ENCODE measurements at places on chromosomes 1 and 21.

GRCh38 chr1:64223329-64224151 is 20.1 kb downstream of the UBE2U start:
- DNase-seq: no peak

DNA sequence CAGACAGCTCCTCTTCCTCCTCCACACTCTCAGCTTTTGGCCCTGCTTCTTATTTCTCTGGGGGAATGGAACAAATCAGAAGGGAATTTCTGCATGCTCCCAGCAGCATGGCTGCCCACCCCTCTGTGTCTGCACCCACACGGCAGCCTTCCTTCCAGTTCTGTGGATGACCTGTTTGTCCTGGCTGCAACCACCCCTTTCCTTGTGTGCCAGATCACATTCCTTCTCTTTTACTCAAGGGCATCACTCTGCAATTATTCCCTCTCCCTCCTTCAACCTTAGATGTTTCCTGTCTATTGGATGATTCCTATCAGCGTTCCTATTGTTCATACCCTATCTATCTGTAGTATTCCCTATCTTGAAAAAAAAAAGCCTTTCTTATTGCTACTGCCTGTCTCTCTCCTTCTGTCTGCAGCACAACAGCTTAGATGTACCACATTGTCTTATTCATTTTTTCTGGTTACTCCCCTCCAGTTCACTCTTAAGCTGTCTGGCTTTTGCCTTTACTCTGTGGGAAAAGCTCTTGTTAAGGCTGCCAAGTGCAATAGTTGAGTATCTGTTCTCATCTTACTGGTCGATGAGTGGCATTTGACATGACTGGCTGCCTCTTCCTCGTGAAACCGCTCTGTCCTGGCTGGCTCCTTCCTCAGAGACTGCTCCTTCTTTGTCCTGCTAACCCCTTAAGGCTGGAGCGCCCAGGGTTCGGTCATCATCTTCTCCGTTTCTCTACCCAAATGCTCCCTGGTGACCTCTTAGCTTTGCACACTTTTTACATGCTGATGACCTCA is 351.1 kb downstream of the CAMTA1 start:
- no peak for DNase-seq

DNA sequence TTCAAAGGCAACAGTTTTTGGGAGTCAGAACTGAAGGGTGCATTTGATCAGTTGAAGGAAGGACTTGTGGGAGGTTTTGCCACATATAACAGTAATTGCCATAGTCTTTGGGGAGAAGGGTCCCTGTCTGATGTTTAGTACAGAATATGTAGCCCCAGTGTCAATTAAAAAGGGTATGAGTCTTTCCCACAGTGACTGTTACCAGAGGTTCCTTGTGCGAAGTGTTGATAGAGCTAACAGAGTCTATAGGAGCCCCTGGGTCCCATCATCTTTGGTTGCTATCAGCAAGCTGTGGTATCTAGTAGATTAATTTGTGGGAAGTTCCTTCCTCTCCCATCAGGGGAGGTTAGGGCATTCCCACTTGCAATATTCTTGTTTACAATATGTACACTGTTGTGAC is 329.2 kb downstream of the PTPRU start:
- DNase-seq: no peak

- DNase-seq: no peak
Measured at GRCh38 chr1:11158720-11159321, 30.3 kb upstream of the ANGPTL7 start.

DNA sequence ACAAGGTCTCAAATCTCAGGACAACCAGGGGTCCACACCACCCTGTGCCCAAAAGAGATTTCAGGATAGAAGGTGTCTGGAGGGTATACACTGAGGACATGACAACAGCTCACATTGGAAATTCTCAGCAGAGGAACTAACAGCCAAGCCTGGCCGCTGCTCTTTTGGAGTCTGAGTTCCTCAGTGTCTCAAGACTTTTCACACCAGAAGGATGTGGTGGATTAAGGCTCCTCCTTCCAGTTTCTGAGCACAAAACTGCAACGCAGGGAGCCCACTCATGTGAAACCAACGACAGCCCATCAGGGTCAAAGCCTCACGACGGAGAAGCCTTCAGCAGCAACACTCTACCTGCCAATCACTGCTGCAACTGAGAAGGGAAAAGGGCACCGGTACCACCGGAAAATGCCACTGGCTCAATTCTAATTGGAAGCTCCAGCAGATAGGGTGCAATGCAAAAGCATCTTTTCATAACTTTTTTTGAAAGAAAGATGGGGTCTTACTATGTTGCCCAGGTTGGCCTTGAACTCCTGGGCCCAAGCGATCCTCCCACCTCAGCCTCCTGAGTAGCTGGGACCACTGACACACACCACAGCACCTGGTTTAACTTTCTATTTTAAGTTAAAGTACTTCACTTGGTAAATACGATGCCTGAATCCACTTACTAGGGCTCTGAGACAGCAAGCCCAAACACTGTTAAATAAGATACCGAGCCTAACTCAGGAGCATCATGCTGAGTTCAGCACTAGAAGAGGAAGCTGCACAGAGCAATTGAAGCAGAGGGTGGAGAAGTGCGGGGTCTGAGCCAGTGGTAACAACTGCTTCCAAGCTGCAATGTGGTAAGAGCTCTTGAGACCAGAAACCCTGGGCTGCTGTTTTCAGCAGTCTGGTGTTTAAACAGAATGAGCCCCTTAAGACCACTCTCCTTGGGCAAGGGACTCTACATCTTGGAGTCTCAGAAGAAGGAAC is 7.8 kb downstream of the CAPZB start:
- DNase-seq: no peak

DNA sequence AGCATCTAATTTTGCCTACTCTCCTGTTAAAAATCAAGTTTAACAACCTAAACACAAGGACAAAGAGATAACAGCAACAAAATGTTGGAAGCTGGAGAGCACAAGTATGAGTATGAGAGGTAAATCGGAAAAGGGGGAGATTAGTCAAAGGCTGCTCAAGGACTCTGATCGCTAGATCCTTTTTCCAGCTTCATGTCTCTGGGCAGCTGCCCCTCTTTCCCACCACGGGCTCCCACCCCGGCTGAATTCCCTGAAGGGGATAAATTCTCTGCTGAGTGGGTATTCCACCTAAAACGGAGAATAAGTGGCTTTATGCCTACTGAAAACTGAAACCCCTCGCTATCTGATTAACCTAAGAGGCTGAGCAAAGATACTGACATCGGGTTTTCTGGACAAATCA is 696 bp upstream of the CTBS start:
- no peak for DNase-seq

DNA sequence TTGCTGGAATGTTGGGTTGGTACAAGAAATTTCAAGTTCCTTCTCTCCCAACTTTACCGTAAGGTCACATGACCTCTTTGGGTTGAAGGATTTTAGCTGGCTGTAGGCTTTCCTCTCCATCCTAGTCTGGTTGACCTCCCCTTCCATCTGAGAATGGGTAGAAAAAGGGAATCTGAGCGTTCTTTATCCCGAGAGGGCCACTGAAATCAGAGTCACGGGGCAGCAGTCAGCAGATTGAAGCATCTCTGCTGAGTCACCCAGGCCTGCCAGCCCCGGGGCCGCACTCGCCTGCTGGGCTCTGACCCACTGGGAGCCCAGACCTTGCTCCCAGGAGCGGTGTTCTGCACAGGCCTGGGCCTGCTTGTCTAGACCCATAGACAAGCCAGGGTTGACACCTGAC is 31.0 kb downstream of the TMCC2 start:
- DNase-seq: peak; percentile 70

DNA sequence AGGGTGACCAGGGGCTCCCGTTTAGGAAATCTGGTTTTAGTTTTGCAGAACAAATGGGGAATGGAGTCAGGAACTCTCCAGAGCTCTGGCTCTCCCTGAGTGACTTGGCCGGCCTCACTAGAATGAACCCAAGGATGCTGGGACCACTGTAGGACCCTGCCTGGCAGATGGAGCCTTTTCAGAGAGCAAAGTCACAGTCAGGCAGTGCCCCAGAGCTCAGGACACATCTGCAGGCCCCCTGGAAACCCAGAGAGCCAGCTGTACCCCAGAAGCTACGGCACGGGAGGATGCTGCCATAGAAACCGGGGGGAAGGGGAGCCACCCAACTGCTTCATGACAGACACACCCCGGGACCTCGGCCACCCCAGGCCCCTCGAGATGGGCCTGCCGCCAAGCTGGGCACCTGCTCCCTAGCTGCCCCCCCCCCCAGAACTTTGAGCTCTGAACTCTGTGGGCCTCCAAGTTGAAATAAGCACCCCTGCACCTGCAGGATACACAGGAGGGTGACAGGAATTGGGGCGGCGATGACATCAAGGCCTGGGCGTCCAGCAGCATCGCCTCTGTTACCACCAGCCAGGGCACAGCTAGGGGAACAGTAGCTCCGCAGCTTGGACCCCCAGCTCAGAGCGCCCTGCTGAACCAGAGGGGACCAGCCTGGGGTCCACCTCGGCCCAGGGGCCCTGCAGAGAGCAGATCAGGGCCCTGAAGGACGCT is 91.8 kb upstream of the VAMP3 start:
- no peak for DNase-seq

DNA sequence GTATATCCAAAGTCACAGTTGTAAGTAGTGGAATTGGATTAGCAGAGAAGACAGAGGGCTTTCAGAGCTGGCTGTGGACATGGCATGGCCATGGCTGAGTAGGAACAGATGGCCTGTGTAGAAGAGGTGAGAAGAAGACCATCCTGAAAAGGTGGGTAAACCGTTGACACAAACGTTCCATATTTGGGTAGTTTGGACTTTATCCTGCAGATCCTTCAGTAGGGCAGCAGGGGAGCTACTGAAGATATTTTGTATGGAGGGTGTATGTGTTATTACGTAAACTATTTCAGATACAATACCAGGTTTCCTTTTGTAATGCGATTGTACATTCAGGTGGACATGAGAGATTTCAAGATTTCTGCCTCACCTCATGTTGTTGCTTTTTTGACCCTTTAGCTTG is 1.6 kb downstream of the UTP11 start:
- DNase-seq: no peak

GRCh38 chr1:174007851-174008250 is 14.3 kb downstream of the RC3H1 start:
- DNase-seq: no peak

- no peak for DNase-seq
Measured at GRCh38 chr1:35899941-35900340, 16.9 kb downstream of the AGO1 start.

DNA sequence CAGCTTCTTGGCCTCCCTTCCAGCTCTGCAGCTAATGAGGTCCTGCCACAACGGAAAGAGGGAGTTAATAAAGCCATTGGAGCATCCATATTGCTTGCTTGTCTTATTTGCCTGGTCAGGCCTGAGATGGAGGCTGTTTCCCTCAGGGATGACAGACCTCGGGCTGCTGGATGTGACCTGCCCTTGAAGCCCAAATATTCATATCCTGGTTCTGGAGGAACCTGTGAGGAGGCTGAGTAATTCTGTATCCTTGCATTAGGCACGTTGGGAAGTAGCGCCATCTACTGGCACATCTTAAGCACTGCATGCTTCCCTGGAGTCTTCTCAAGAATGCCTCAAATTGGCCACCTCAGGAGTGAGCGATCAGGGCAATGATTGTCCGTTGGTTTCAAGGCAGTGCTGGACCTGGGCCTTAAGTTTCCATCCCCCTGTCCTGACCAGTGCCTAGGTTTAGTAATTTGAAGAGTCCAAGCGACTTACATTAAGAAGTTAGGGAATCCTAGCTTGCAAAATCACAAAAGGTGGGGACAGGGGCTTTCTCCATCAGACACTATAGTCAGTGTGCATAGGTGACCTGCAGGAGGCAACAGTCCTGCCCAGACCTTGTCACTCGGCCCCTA is 13.8 kb upstream of the NASP start:
- DNase-seq: peak; percentile 56

DNA sequence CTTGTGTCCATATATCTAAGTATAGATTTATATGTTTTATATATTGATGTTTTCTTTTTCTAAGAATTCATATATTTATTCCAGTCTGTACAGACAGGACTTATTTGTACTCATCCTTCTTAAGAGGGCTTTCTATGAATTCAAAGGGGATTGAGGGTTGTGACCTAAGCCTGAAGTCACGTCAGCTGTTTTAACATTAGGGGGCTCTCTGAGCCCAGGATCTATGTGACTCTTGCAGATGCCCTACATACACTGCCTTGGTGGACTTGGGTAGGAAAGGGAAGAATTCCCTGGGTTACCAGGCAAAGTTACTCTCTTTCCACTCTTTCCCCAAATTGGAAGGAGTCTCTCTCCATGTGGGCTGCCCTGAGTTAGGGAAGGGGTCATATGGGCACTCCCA is 283.8 kb upstream of the DAB1 start:
- DNase-seq: no peak

- peak; percentile 5 for DNase-seq
Measured at GRCh38 chr1:7942214-7942921, 1.7 kb upstream of the TNFRSF9 start.

GRCh38 chr21:42291751-42292562 is 23.3 kb downstream of the TFF3 start:
- no peak for DNase-seq

DNA sequence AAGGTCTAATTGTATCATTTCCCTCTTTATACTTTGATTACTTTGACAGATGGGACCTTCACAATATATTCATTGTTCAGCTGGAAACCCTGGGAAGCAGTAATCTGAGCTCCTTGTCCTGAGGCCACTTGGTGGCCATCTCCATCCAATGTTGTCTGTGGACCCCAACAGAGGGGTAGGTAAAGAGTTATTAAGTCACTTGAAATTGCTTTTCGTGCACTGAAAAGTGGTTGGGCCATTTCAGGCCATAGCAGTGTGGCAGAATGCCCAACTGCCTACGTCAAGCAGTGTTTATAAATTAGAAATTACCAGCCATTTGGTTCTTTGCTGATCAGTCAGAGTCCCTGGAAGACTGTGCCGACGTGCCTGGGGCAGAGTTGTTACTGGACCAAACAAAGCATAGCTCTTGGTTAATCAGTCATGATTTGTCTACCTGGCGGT is 308.3 kb upstream of the USP25 start:
- DNase-seq: no peak

DNA sequence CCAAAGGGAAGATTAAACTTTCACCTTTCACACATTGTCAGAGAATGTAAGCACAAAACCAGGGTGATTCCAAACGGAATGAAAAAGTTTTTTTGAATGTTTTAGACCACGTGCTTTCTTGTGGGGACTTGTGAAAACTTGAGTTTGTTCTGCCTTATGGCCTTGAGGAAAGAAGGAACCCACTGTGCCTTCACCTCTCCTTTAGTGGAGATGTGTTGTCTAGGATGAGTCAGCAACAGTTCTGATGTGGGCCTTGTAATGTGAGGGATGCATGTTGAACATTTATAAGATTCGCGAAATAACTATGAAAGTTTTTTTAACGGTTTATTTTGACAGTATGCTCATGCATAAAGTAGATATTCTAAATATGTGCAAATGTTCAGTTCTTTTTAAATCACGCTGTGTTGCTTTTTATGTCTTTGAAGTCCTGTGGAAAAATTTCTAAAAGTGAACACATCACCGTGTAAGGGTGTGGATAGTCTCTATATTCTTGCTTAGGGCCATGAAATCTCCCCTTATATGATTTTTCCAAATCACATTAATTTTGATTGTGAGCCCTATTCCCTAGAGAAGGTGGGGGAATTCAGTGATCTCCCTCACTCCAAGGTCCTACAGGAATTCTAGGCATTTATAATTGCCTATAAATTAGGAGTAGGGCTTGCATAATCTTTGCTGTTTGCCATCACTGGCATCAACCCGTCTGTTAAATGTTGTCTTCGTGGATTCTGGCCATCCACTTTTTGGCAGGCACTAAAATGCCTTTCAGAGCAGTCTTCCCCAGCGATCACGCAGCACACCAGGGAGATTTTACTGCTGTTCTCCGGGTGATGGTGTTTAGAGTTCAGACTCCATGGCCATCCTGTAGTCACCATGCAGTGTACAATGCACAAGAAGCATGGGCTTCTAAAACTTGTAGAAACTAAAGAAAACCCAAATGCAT is 47.4 kb downstream of the PLA2G4A start:
- no peak for DNase-seq

- no peak for DNase-seq
Measured at GRCh38 chr1:107787299-107787698, 177.7 kb downstream of the VAV3 start.

GRCh38 chr1:198276241-198276640 is 119.4 kb downstream of the NEK7 start:
- DNase-seq: no peak
